ENCODE measurements at places on chromosomes 3 and 15.

GRCh38 chr3:46670000-46670890 is 23.2 kb downstream of the ALS2CL start:
- DNase-seq: no peak

DNA sequence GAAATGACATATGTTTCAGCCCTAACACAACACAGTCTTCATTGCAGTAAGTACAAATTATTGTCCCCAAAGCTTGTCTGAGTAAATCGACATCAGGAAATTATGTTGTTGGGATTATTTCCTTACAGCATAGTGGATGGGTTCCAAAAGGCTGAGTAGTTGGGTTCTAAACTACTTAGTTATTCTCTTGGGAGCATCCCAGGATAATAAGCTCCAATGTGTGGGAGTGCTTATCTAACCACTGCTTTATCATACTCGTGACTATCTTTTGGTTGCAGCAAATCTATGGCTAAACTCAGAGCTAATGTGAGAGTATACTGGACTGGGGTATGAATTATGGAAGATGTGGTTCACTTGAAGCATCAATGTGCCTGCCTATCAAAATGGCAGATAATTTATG is 128.5 kb downstream of the RBMS3 start:
- DNase-seq: no peak

DNA sequence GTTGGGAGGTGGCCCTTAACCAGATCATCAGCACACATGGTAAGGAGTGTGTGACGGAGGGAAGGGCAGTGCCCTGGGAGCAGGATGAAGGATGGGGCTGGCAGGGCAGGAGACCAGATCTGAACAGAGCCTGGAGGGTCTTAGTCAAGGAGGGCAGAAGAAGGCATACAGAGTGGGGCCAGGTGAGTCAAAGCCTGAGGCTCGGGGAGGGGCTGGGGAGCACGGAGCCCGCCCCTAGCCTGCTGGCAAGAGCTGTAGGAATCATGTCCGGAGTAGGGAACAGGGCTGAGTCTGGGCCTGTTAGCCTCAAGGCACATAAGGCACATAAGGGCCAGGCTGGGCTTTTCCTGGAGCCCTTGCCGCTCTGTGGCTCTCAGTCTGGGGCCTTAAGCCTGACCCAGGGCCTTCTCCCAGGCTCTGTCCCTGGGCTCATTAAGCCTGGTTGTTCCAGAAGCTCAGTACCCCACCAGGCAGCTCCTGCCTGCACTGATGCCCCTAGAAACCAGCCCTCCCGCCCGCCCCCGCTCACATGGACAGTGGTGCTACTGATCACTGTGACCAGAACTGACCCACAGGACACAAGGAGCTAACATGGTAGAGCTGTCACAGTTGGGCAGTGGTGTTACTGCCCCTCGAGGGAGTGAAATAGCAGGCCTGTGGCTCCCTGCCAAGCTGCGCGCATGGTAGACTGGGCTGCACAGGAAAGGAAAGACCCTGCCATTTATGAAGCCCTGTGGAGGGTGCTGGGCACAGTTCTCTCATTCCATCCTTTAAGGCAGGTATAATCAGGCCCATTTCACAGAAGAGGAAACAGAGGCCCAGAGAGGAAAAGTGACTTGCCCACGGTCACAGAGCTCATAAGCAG is 14.6 kb downstream of the ISG20 start:
- peak; percentile 61 for DNase-seq

- DNase-seq: no peak
Measured at GRCh38 chr15:85562824-85563223, 182.4 kb downstream of the AKAP13 start.

DNA sequence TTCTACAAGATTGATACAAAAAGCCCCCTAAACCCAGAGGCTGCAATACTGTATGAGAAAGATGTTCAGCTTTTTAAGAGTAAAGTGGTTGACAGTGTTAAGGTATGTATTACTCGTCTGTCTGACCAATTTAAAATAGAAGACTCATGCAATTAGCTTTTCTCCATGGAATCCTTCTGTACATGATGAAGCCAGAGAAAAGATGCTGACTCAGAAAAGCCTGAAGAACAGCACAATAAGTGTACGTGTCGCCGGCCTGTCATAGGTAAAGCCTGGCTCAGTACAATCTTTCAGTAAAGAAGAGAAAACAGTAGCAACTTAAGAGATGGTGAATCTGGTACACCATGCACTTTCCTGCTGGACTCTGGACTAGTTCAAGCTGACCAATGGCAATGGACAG is 16.4 kb downstream of the NEK4 start:
- DNase-seq: no peak

DNA sequence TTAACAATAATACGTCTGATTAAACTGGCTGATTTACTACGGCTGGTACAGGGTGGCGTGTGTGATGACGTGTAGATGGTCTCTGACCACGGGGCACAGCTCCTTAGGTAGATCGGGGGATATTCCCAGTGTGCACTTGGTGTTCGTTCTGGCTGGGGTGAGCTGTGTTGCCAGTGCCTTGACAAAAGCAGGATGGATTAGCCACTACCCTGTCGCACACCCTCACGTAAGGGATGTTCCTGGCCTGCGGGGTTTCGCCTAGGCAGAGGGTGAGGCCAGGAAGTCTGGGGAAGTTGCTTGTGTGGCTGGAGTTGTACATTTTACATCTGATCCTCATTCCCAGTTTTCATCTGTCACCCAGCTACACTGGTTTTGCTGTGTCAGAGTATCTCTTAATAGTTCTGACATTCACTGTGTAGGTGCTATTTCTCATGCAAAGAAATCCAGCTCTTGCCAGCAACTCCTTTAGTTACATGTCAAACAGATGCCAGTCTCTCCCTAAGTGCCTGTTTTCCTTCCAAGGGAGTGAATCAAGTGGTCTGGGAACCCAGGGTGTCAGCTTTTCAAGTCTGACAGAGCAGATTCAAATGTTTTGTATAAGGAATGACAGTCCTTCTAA is 66.1 kb upstream of the CCR4 start:
- DNase-seq: no peak

DNA sequence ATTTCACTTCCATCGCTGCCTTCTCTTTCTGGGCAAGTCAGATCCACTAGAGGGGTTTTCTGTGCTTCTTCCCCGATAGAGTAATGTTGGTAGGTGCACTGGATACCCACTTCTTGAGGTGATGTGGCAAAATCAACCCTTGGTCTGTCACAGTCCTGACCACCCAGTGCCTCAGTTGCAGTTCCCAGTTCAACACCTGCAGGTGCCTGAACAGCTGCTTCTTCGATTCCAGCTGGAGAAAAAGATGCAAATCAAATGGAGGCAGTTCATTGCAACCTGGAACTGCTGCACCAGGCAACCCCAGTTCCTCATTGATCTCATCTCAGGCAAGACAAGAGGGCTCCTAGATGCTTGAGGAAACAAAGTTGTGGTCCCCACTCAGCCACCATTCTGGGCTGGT is 186.6 kb downstream of the UBE2E2 start:
- no peak for DNase-seq

DNA sequence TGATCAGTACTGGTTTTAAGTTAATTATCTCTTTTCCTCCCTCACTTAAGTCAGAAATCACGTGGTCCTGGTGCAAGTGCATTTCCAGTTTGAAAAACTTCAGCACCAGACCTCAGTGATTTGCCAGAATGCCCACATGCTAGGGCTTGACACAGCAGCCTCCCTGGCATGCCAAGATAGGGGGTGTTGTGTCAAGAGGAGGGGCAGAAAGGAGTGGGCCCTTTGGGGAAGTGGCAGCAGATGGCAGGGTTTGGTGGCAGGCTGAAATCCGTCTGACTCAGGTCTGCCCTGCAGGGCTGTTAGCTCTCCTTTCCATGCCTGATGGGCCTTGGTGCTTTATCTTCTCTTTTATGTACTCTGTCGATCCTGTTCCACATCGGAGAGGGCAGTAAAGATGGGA is 23.4 kb downstream of the PXK start:
- peak; percentile 65 for DNase-seq

- DNase-seq: no peak
Measured at GRCh38 chr15:29704950-29705597, 117.2 kb downstream of the TJP1 start.

All from foreskin keratinocyte (primary cell).